ENCODE measurements at places on chromosomes 7 and 10.

DNA sequence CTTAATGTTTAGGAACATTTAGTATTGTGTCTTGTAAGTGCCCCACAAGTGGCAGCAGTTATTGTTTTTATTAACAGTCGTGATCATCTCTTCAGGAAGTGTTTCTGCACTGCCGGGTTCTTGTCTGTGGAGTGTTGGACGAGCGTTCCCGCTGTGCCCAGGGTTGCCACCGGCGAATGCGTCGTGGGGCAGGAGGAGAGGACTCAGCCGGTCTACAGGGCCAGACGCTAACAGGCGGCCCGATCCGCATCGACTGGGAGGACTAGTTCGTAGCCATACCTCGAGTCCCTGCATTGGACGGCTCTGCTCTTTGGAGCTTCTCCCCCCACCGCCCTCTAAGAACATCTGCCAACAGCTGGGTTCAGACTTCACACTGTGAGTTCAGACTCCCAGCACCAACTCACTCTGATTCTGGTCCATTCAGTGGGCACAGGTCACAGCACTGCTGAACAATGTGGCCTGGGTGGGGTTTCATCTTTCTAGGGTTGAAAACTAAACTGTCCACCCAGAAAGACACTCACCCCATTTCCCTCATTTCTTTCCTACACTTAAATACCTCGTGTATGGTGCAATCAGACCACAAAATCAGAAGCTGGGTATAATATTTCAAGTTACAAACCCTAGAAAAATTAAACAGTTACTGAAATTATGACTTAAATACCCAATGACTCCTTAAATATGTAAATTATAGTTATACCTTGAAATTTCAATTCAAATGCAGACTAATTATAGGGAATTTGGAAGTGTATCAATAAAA lies 22.2 kb downstream of the PLA2G12B start:
- DNase-seq: no peak

- no peak for DNase-seq
These were observed 31.7 kb downstream of the CISD1 start for GRCh38 chr10:58300676-58301075.

DNA sequence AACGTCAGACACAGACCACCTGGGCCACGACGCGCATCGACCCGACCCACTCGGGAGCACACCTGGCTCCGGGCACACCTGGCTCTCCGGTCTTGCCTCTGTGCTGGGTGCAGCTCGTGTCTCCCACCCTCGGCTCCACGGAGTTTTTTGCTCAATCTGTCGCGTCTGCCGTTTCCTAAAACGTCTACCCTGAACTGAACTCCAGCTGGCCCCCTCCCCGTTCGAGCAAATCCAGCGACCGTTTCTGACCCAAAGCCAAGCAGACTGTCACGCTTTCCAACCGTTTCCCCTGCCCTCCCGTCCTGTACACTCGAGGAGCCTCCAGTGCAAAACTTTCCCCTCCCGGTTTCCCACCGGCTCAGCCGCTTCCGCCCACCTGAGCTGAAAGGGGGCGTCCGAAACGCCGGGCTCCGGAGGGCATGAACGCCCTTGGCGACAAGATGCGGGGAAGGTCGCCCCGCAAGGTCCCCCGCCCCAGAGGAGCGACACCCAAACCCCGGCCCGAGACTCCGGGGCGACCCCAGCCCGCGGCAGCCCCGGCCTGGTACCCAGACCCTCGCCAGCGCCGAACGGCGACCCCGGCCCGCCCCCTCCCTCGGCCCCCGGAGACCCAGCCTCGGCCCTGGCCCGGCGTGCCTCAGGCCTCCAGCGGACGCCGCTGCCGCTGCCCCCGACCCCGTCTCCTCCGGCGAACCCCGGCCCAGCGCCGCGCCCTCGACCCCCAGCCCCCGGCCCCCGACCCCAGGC lies 557 bp downstream of the CYTH3 start:
- DNase-seq: peak; percentile 65

GRCh38 chr10:34124522-34125035 lies 690.5 kb downstream of the PARD3 start:
- no peak for DNase-seq

DNA sequence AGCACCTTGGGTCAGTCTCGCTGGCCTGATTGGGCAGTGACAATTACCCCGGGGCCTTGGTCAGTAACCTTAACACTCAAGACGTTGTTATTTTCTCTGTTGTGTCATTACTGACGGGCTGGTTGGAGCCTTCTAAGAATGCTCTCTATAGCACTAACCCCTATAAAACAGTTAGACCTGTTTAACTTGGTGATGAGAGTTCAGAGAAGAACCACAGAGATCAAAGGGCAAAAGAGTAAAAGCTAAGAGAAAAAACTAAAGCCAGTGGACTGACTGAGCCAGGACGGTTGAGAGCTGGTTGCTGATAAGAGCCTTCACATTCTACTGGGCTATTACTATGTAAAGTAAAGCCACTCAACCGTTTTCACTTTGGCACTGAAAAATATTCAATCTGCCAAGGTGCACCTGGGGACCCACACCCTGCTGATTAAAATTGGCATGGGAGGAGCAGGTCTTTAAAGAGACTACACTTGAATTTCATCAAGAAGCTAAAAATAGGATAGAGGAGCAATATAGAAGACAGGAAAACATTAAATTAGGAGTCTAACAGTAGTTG lies 13.6 kb upstream of the ITGB1 start:
- DNase-seq: no peak

DNA sequence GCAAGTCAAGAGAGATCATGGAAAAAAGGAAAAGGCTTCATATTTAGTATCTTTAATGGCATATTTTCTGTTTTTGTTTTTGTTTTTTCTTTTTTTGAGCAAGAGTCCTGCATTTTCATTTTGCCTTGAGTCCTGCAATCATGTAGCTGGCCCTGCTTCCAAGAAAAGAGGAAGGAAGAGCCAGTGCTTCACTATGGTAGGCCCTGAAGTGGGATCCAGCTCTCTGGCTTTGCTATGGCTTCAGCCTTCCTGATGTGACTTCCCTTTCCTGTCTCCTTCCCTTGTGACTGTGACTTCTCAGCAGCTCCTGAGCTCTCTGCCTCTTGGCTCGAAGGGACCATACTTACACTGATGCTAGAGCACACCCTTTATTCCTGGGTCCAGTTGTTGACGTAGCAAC lies 512.3 kb downstream of the INHBA start:
- no peak for DNase-seq

DNA sequence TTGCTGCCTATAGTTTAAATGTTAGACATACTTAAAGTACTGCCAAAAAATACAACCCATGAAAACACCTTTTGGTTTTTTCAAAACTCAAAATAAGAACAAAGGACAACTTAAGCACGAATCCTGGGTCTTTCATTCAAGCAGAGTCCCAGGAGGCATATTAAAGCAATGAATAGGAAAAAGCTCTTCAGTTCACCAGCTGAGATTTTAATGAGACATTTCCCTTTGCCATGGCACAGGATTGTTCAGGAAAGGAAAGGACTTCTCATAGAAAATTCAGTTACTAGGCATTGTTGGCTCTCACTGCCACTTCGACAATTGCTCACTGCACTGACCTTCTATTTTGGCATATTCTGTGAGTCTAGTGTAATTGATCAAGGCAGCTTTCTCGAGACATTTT lies 133.5 kb upstream of the FEZF1 start:
- DNase-seq: no peak

DNA sequence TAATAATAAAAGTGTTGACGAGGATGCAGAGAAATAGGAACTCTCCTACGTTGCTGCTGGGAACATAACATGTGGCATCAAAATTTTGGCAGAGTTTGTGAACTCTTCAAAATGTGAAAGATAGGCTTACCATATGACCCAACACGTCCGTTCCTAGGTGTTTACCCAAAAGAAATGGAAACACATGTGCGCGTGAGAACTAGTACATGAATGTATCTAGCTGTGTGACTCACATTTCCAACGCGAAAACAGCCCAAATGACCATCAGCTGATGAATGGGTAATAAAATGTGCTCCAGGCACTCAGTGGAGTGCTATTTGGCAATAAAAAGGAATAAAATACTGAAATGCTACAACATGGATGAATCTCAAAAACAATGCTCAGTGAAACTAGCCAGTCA lies 10.4 kb upstream of the ELFN1 start:
- no peak for DNase-seq

GRCh38 chr10:18008986-18009385 lies 57.3 kb downstream of the SLC39A12 start:
- DNase-seq: no peak

DNA sequence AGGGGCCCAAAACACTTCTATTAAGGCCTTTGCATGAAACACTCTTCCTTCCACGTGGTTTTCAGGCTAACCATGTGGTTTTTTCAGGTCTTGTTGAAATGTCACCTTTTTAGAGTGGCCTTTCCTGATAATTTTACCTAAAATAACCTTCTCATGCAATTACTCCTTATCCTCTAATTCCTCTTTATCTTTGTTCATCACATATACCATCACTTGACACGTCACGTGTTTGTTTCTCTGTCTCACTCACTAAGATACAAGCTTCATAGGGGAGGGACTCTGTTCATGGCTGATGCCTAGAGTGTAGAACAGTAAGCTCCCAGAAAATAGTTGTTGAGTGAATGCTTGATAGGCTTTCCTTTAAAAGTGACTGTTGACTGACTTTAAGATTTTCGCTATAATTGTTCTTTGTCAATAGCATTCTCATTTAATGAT lies 63.7 kb downstream of the ST7 start:
- DNase-seq: no peak

- no peak for DNase-seq
These were observed 322.1 kb downstream of the DNAJB6 start for GRCh38 chr7:157658851-157659412.

DNA sequence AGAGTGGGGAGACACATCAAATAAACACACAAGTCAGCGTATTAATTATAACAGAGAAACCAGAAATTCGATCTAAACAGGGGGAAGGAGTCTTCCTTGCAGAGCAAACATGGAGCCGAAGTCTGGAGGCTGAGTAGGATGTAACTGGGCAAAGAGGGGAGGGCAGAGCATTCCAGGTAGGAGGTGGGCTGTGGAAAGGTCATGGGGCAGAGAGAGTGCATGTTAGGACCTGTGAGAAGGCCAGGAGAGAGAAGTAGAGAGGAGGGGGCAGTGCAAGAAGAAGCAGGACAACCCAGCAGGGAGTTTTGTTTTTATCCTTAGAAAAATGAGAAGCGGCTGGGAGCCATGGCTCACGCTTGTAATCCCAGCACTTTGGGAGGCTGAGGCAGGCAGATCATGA lies 130.8 kb upstream of the GPR26 start:
- DNase-seq: no peak

- no peak for DNase-seq
These were observed 28.1 kb upstream of the GPR22 start for GRCh38 chr7:107441581-107442422.

GRCh38 chr7:114151777-114152176 lies 233.0 kb upstream of the PPP1R3A start:
- DNase-seq: no peak

DNA sequence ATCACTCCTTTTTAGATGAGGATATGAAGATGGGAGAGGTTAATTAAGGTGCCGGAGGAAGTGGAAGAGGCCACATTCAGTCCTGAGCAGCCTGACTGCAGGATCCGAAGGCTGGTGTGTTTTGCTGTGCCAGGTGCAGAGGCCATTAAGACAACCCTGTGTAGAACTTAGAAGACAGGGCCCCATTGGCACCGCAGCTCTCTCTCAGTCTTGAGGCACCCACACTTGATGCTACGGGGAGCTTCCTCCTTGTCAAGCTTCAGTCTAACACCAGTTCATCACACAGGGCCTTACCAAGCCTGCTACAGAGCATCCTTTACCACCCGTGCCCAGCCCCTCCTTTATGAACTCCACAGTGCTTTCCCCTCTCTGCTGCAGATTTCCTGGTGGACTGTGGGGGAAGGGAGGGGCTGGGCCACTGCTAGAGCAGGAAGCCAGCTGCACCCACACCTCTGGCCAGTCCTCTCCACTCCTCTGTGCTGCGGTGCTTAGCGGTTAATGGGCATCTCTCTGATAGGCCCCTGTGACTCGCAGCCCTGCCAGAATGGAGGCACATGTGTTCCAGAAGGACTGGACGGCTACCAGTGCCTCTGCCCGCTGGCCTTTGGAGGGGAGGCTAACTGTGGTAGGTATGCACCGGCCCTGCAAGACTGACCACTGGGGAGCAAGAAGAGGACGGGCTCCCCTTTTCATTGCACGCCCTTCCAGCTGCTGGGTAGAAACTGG lies 45.5 kb downstream of the VWA2 start:
- no peak for DNase-seq

GRCh38 chr7:69765879-69766278 lies 167.6 kb downstream of the AUTS2 start:
- DNase-seq: no peak

All from activated CD8-positive, alpha-beta memory T cell treated with anti-CD3 and anti-CD28 coated beads for 24 hours (primary cell).